ENCODE measurements at places on chromosomes 12 and 14. TPM values are rescaled to one million over a fixed set of nuclear protein-coding genes. Genes with fewer than 3 reads are reported as not detected.

Gene OR6C3
- total RNA-seq: 8.9 TPM

Gene ARHGAP5
- total RNA-seq: 273 TPM

Gene CCDC196
- 1.9 TPM for total RNA-seq

Gene CLEC4A
- 4.3 TPM for total RNA-seq

Gene CMA1
- total RNA-seq: not detected

Gene HAL
- total RNA-seq: 69.6 TPM

Gene PLEKHG7
- total RNA-seq: 8.2 TPM

Gene NELL2
- total RNA-seq: 11.1 TPM

Gene GRIN2B
- 2.6 TPM for total RNA-seq

Gene LUM
- total RNA-seq: 4,507 TPM

Gene GPRC5D
- not detected for total RNA-seq

Measured in umbilical cord (tissue), 2 donors.